H1 (cell line): ENCODE measurements at places on chromosomes 3 and 15. TPM values are rescaled to one million over a fixed set of nuclear protein-coding genes. Genes with fewer than 3 reads are reported as not detected.

- DNase-seq, result no peak
Observed at GRCh38 chr3:43998836-43999727, 242.6 kb upstream of the TOPAZ1 start.

DNA sequence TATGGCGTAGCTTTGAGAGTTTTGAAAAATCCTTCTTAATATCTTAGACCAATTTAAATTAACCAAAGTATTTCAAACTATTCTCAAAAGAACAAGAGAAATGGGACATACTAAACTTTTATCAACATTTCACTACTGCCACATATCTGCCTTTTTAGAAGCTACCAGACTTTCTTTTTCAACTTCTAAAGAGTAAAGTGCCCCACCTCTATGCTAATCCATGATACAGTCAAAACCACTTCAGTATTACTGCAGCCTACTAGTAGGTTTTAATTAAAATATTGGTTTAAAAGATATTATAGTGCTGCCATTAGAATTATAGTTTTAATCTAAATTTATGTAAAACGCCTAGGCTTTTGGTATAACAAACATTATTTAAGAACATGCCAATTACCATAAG, 15.1 kb downstream of the HERC1 start:
- DNase-seq, result no peak

GRCh38 chr3:195080571-195081151, 190.3 kb downstream of the XXYLT1 start:
- no peak for DNase-seq

DNA sequence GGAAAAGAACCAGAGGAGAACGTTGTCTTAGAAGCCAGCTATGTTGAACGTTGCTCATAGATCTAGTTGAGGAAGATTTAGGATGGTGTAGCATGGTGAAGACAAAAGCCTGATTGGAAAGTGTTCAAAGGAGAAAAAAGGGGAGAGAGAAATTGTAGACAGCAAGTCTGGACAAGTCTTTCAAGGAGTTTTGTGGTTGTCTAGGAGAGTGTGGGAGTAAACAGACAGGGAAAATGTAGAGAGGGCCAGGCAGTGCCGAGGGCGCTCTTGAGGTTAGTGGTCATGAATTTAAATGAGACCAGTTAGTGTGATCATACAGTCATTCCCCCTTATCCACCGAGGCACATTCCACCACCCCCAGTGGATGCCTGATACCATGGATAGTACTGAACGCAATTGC, 167.5 kb upstream of the IL12A start:
- no peak for DNase-seq

GRCh38 chr3:42020684-42021307, 58.9 kb upstream of the ULK4 start:
- DNase-seq, result no peak

- DNase-seq, result no peak
Observed at GRCh38 chr3:107068980-107069379, 308.3 kb upstream of the CCDC54 start.

GRCh38 chr15:90322538-90322937, 29.5 kb upstream of the ZNF774 start:
- no peak for DNase-seq

The KCNAB1 gene
- total RNA-seq, result 2.3 and 2.4 TPM in 2 replicates

The PLS1 gene
- 32.7 and 44.7 TPM in 2 replicates for total RNA-seq

- DNase-seq, result no peak
Observed at GRCh38 chr3:87796843-87797185, 262.0 kb downstream of the CGGBP1 start.

DNA sequence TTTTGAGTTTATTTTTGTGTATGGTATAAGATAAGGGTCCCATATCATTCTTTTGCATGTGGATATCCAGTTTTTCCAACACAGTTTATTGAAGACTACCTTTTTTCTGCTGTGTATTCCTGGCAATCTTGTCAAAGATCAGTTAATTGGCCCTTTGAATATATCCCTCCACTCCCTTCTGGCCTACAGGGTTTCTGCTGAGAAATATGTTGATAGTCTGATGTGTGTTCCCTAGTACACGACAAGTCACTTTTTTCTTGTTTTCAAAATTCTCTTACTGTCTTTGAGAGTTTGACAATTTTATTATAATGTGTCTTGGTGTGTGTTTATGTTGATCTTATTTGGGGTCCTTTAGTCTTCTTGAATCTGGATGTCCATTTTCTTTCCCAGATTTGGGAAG, 129.2 kb downstream of the ISL2 start:
- DNase-seq, result no peak

- DNase-seq, result no peak
Observed at GRCh38 chr3:48832684-48833083, 15.0 kb downstream of the PRKAR2A start.

- DNase-seq, result no peak
Observed at GRCh38 chr15:51613951-51614350, 8.6 kb downstream of the DMXL2 start.

DNA sequence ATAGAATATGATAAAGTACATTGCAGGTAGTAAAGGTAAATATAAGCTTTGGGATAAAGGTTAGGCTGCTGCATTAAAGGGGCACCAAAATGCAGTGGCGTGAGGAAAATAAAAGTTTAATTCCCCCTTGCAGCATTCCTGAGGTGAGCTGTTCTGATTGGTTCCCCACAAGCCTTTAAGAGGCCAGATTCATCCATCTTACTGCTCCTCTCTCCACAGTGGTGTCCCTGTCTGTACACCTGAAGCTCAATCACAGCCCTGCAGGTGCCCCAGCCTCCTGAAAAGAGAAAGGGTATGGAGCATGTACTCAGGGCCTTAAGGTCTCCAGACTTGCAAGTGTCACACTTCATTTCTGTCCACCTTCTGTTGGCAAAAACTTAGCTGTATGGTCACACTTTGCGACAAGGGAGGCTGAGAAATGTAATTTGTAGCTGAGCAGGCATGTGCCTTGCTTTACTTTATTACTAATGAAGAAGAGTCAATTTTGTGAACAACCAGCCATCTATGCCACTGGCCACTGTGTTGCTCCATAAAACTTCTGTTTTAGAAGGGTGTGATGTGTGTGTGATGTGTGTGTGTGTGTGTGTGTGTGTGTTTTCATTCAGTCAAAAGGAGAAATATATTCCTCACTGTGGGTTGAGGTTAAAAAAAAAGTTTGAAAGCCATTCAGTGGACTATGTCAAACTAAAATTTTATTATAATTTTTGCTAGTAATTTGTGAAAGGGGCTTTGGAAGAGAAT, 12.8 kb downstream of the LACTB start:
- no peak for DNase-seq

The CCDC54 gene
- not detected in 2 replicates for total RNA-seq

GRCh38 chr3:1462856-1463450, 370.1 kb downstream of the CNTN6 start:
- no peak for DNase-seq

DNA sequence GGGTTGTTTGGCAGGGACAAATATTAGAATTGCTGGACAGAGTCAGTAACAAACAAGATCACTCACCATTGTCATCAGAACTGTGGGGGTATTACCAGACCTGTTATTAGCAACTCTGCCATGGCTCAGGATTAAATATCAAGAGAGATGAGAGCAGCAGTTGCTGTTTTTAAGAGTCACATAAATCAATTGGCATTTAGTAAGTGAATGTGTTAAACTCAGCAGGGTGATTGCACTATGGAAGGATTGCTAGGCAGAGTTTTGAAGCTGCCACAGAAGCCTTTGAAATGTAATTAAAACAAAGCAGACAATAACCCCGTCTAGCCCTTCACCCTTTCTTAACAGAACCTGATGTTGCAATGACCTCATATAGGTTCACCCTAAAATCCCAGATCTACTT, 238.8 kb downstream of the GAP43 start:
- DNase-seq, result no peak

The FAM81A gene
- total RNA-seq, result 2.0 and 3.0 TPM in 2 replicates

GRCh38 chr15:67021455-67021854, 43.9 kb upstream of the SMAD3 start:
- DNase-seq, result peak; percentile 43

The SYNM gene
- total RNA-seq, result 2.0 and 2.2 TPM in 2 replicates

- DNase-seq, result no peak
Observed at GRCh38 chr3:191268737-191269136, 60.5 kb upstream of the CCDC50 start.

The CD86 gene
- total RNA-seq, result 0.30 and 0.40 TPM in 2 replicates

The C3orf22 gene
- not detected in 2 replicates for total RNA-seq

DNA sequence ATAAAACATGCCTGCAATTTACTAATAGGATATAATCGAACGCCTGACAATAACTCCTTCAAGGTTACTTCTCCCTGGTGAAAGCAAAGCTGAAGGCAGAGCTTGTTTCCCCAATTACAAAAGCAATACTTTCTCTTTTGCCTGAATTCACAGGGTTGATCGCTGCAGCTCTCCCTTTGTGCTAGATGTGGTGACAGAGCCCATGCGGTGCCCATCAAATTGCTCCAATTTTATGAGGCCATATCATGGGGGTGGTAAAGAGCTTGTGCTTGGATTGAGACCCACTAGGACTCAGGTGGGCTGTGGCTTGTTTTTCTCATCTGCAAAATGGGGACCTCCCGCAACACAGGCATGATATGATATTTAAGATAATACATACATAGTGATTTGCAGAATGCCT, 143.4 kb downstream of the GREM1 start:
- no peak for DNase-seq

- DNase-seq, result peak; percentile 97
Observed at GRCh38 chr15:73964736-73965093, 27.4 kb downstream of the STOML1 start.

The FRG2C gene
- total RNA-seq, result not detected in 2 replicates
